Bone marrow (tissue), 2 donors: ENCODE measurements at places on chromosomes 2 and 18.

GRCh38 chr18:45957100-45957499 lies 10.0 kb downstream of the EPG5 start:
- no peak for DNase-seq

- DNase-seq, result no peak
Measured at GRCh38 chr2:206721256-206721920, 3.2 kb upstream of the DYTN start.

GRCh38 chr2:212032032-212032431 lies 506.6 kb downstream of the ERBB4 start:
- no peak for DNase-seq

- no peak for DNase-seq
Measured at GRCh38 chr2:100876231-100876860, 56.4 kb downstream of the NPAS2 start.

GRCh38 chr2:50624506-50624905 lies 407.4 kb downstream of the NRXN1 start:
- no peak for DNase-seq

DNA sequence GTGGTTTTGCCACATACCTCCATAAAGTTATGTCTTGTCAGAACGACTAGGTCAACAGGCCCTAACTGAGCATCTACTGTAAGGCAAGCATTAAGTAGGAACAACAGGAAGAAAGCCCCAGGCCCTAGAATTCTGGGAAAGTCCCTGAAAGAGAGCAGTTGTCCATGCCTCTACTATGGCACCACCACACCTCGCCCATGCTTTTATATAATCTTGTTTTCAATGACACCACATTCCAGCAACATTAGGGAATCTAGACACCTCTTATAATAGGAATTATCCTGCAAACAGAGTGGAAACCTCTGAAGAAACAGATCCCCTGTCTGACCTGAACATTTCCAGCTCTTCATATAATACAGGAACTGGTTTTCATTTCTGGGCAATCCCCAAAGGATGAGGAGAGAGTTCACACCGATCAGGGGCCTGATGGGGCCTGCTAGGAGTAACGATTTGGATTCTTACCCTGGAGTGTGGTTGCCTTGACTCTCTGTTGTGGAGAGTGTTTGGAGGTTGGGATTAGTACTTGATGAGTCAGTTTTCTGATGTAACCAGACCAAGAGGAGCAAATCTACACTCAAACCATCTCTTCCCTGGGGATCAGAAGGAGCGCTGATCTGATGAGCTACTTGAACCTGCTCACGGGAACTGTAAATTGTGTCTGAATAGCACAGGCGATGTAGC lies 31.9 kb upstream of the CEP68 start:
- DNase-seq, result no peak

- DNase-seq, result no peak
Measured at GRCh38 chr2:233422050-233422639, 67.9 kb downstream of the DGKD start.

DNA sequence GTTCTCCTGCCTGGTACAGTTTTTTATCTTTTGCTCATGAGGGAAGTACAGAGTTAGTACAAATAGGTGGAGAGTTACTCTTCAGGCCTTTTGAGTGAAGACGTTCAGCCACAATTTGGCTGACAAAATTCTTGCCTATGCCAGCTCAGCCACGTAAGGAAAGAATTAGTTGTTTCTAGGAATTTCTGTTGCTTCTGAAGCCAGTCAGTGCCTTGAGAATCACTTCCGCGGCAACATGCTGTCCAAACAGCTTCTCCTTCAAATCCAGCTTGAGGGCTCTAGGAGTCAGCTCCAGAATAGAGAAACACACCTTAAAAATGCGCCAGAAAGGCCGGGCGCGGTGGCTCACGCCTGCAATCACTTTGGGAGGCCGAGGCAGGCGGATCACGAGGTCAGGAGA lies 27.5 kb downstream of the M1AP start:
- no peak for DNase-seq

- no peak for DNase-seq
Measured at GRCh38 chr2:15658911-15659310, 67.2 kb downstream of the DDX1 start.

DNA sequence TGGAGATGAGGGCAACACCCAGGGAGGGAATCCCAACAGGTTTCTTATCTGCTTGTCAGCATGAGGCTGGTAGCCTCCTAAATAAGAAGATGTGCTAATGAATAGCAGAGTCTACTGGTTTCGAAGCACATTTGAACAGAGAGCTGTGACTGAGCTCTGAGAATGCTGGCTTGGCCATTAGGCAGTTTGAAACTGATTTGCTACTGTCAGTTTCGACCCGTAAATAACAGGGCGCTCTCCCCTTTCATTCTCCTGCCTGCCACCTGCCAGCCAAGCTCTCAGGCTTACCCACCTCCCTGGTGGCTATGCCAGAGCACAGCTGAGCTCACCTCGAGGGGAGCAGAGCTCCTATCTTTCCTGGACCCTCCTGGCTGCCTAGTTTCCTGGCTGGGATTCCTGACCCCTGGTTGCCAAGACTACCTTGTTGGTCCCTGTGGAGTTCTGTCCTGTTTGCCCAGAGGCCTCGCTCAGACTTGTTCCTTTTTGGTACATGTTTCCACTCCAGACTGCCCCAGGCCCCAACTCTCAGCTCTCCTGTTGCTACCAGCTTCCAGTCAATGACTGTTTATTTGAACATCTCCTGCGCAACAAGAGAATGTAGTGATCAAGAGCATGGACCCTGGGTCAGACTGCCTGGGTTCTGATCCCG lies 102.3 kb upstream of the ALPP start:
- DNase-seq, result no peak

- no peak for DNase-seq
Measured at GRCh38 chr2:230472621-230473018, 56.6 kb downstream of the SP100 start.

DNA sequence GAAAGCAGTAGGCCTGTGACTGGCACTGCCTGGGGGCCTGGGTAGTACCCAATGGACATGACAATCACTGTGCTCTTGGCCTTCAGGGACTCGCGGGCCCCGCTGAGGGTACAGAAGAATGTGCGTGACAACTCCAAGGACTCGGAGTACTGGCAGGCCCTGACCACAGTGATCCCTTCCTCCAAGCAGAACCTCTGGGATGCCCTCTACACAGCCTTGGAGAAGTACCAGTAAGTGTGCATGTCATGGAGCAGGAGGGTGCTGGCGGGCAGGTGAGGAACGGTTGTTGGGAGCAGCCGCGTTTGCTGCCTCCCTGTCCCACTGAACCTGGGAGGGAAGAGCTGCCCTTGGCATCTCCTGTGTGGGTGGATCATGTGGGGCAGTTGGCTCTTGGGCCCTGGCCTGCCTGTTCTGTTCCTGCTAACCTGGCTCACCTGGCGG lies 23.3 kb downstream of the OTOF start:
- no peak for DNase-seq

DNA sequence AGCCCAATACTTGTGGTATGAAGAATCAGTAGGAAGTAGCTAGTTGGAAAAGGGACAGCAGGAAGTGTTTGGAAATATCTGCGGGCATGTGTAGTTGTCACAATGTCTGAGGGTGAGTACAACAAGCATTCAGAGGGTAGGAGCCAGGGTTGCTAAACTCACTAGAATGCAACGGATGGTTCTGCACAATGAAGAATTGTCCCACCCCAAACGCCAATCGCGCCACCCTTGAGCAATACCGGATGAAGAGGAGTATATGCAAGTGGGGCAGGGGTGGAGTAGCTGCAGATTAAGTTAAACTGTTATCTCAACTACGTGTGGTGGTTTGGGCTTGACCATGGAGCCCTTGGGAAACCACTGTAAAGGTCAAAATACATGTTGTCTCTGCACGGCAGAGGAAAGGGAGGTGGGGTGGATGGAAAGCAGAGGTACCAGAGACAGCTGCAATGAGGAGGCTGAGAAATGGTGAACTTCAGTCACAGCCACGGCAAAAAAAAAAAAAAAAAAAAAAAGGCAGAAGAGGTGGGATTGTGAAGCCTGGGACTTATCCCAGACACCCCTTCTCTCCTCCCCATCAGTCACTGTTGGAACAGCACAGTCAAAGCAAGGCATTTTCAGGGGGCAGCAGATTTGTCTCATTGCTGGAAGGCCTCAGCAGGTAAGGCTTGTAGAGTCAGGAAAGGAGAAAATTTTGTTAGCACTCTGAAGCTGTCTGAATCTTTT lies 5.2 kb downstream of the CCL20 start:
- DNase-seq, result no peak

- DNase-seq, result no peak
Measured at GRCh38 chr2:140064243-140064642, 1284.1 kb upstream of the NXPH2 start.

GRCh38 chr2:19507137-19507536 lies 148.7 kb upstream of the OSR1 start:
- DNase-seq, result no peak

DNA sequence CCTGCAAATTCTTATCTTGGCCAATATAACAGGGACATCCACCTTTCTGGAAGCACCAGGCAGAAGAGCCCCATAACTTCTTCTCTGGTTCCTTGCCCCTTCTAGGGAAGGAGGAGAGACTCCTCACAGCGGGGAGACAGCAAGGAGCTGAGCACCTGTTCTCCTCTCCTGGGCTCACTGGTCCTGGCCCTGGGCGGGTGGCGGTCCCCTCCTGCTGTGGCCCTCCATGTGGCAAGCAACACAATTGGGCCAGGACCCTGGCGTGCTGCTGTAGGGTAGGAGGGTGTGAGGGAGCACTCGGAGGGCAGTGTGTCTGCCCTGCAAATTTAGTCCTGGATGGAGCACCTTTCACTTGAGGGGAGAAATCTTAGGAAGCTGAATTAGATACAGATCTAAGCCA lies 6.9 kb downstream of the IL37 start:
- no peak for DNase-seq

GRCh38 chr2:53994818-53995808 lies 24.3 kb upstream of the PSME4 start:
- no peak for DNase-seq

- peak; percentile 27 for DNase-seq
Measured at GRCh38 chr2:217902379-217903141, 100.2 kb downstream of the TNS1 start.

- DNase-seq, result no peak
Measured at GRCh38 chr2:220915092-220915623, 656.9 kb downstream of the EPHA4 start.

- DNase-seq, result no peak
Measured at GRCh38 chr18:43760010-43760409, 482.7 kb upstream of the SYT4 start.
